ENCODE measurements at places on chromosomes 7 and 10.

DNA sequence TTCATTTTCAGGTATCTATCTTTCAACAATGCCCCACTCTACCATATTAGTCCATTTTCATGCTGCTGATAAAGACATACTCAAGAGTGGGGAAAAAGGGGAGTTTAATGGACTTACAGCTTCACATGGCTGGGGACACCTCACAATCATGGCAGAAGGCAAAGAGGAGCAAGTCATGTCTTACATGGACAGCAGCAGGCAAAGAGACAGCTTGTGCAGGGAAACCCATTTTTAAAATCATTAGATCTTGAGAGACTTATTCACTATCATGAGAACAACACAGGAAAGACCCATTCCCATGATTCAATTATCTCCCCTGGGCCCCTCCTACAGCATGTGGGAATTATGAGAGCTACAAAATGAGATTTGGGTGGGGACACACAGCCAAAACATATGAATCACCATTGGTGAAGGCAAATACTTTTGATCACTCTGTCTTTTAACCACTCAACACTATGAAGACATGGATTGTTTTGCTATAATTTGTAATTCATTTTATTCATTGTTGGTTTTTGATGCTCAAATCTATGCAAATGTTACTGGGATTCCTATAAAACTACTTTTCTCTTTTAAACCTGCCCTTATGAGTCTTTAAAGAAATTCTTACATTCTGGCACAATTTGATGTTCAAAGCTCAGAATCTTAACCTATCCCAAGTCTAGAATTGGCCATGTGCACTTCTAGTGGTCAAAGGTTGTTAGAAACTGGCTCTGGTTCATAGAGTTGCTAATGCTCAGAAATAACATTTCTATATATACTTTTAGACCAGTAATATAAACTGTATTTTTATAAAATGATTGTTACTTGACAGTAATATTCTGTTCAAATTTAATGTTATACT, 15.3 kb downstream of the AKR1C4 start:
- H3K27me3 ChIP-seq: no peaks in the 10 kb centered on the region
- H3K4me3 ChIP-seq: no peak overlapping the region
- no peak for DNase-seq
- H3K36me3 ChIP-seq: no peaks in the 10 kb centered on the region

GRCh38 chr10:26251925-26252324, 35.4 kb downstream of the GAD2 start:
- H3K27ac ChIP-seq: no peak overlapping the region
- no peaks in the 10 kb centered on the region for H3K36me3 ChIP-seq
- peaks cover 5% of the 10 kb centered on the region for H3K4me1 ChIP-seq
- DNase-seq: no peak
- H3K4me3 ChIP-seq: no peak overlapping the region

GRCh38 chr7:7152315-7152714, 30.0 kb upstream of the C1GALT1 start:
- H3K36me3 ChIP-seq: no peaks in the 10 kb centered on the region
- H3K4me3 ChIP-seq: no peak overlapping the region
- peaks cover 3% of the 10 kb centered on the region for H3K4me1 ChIP-seq
- no peaks in the 10 kb centered on the region for H3K27me3 ChIP-seq

GRCh38 chr10:18205098-18205834, 65.0 kb downstream of the CACNB2 start:
- no peak for DNase-seq
- no peak overlapping the region for H3K27ac ChIP-seq
- H3K4me3 ChIP-seq: no peak overlapping the region
- no peaks in the 10 kb centered on the region for H3K27me3 ChIP-seq
- no peaks in the 10 kb centered on the region for H3K36me3 ChIP-seq

DNA sequence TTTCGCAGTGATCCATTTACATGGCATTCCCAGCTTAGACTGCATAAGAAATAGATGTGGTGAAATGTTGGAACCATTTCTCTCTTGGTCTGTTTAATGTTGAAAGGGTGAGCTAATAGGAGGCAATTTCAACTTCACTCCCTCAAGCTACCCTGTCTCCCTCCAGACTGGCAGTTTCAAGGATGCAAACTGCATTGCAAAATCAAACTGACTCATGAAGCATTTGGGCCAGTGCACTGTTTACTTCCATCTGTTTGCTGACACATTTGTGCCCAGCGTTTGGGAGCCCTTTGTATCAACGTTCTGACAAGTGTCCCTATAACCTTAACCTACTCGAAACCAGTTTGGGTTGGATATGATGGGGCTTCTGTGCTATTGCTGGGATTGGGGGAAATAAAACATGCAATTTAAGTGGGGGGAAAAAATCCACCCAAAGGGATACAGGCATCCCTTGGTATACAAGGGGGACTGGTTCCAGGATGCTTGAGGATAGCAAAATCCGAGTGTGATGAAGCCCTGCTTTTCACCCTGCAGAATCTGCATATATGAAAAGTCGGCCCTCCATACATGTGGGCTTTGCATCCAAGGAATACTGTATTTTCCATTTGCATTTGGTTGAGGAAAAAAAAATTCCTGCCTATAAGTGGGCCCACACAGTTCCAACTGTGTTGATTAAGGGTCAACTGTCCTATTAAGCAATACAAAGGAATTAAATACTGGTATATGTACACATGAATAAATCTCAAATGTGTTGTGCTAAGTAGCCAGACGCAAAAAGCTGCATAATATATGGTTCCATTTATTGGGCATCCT, 15.6 kb downstream of the RHEB start:
- peaks cover 4% of the 10 kb centered on the region for H3K36me3 ChIP-seq
- H3K27ac ChIP-seq: no peak overlapping the region
- H3K27me3 ChIP-seq: no peaks in the 10 kb centered on the region
- H3K4me3 ChIP-seq: no peak overlapping the region

- no peaks in the 10 kb centered on the region for H3K27me3 ChIP-seq
- no peak within 1 kb of the TSS for H3K27ac ChIP-seq
- peaks cover 6% of the 10 kb centered on the region for H3K4me1 ChIP-seq
- peak; percentile 7 for DNase-seq
These were observed at the start of gene PTN for GRCh38 chr7:137343281-137343841. PTN (minus strand) TSS chr7:137343733; CDS start chr7:137254973, 88,760 bp downstream.

GRCh38 chr7:157587805-157588560, 251.2 kb downstream of the DNAJB6 start:
- no peaks in the 10 kb centered on the region for H3K4me1 ChIP-seq
- H3K27ac ChIP-seq: no peak overlapping the region
- no peak overlapping the region for H3K4me3 ChIP-seq
- no peak for DNase-seq
- H3K27me3 ChIP-seq: peaks cover 2% of the 10 kb centered on the region
- H3K36me3 ChIP-seq: no peaks in the 10 kb centered on the region

DNA sequence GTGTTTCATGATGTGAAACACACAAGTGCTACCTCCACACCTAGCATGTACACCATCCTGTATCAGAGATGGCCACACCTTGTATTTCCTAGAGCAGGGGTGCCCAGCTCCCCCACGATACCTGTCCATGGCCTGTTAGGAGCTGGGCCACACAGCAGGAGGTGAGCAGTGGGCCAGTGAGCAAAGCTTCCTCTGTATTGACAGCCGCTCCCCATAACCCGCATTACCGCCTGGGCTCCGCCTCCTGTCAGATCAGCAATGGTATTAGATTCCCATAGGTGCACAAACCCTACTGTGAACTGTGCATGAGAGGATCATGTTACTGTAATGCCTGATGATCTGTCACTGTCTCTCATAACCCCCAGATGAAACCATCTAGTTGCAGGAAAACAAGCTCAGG, 145.6 kb upstream of the RNF32 start:
- H3K4me1 ChIP-seq: no peaks in the 10 kb centered on the region
- H3K27ac ChIP-seq: no peak overlapping the region
- no peaks in the 10 kb centered on the region for H3K27me3 ChIP-seq
- no peaks in the 10 kb centered on the region for H3K36me3 ChIP-seq

GRCh38 chr7:1681581-1681980, 11.5 kb downstream of the ELFN1 start:
- H3K4me3 ChIP-seq: no peak overlapping the region
- H3K27me3 ChIP-seq: no peaks in the 10 kb centered on the region
- no peaks in the 10 kb centered on the region for H3K36me3 ChIP-seq
- no peaks in the 10 kb centered on the region for H3K4me1 ChIP-seq
- H3K27ac ChIP-seq: no peak overlapping the region

DNA sequence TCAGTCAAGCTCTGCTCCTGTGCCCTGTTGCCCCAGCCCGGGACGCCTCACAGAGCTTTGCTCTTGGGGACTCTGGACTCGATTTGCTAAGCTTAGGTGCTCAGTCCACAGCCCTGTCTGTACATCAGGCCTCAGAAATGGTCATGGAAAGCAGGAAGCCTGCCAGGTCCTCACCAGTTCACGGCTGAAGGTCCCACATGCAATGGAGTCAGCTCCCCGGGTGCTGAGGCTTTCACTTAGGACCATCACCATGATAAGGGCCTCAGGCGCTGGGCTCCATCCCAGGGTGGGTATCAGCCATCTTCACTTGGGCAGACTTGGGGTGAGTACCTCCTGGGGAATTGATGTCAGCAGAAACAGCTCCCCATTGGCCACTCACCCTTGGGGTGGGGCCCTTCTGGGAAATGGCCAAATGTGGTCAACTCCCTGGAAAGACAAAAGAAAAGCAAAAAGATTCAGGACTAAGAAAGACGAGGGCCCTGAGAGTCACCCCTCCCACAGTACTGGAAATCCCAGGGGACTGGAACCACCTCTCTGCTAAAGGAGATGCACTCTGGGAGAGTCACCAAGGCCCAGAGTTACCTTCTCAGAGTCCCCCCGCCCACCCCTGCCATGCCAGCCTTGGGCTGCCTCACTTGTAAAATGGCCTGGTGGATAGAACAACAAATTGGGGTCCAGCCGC, 37.6 kb downstream of the FAM53B start:
- H3K27ac ChIP-seq: no peak overlapping the region
- peaks cover 18% of the 10 kb centered on the region for H3K4me1 ChIP-seq
- no peak overlapping the region for H3K4me3 ChIP-seq
- peaks cover 14% of the 10 kb centered on the region for H3K36me3 ChIP-seq
- H3K27me3 ChIP-seq: no peaks in the 10 kb centered on the region

GRCh38 chr7:142822714-142823113, 32.2 kb upstream of the EPHB6 start:
- no peak overlapping the region for H3K4me3 ChIP-seq
- peaks cover 2% of the 10 kb centered on the region for H3K4me1 ChIP-seq

DNA sequence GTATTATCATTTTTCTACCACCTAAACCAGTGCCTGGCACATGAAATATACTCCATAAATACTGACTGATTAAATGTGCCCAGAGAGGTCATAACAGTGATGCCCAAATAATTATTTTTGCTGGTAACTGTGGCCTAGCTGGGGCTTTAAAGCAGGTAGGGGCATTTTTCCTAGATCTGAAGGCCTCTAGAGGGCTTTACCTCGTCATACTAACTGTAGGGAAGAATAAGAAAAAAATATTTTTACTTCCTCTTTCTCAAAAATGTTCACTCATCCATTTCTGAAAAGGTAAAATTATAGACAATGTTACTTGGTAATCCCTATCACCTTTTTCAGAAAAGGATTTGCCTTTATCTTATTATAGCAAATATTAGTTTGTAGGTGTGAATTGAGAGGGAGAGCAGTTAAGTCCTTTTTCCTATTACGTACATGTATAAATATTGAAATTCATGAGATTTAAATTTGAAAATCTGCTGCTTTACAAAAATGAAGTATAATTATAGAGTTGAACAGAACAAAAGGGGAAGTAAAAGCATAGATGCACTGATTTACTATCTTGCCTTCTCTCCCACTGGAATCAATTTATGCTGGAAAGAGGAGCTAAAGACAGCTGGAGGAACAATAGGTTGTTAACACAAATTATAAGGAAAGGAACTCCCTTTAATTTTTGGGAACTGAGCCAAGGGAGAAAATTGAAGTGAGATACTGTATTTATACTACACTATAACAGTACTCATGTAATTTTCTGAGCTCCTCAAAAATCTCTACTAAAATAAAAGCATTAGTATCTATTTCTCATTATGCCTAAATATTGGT, 71.5 kb upstream of the NOBOX start:
- H3K27ac ChIP-seq: no peak overlapping the region
- H3K4me3 ChIP-seq: no peak overlapping the region
- no peaks in the 10 kb centered on the region for H3K36me3 ChIP-seq
- no peaks in the 10 kb centered on the region for H3K4me1 ChIP-seq

Data from trophoblast cell (in vitro differentiated cells and primary cell).